ENCODE measurements at places on chromosomes 5 and 9.
A peak's percentile ranks its signal among the peaks of the same experiment; 100 is the strongest.

DNA sequence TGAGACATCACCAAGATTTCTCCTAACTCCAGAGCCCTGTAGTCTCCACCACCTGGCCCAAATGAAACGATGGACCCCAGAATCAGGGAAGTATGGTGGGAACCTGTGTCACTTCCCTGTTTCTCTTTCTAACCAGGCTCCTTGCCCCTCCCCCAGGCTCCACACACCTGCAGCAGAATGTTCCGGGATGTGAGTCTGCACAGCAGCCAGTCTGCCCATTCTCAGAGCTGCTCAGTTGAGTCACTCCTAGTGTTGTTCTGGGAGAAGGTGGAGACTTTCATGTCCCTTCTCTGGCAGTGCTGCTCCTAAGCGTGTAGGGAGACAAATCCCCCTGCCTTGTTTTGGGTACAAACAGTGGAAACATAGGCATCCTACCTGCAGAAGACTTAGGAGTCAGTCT is 76.0 kb upstream of the XPA start:
- no peak for DNase-seq

DNA sequence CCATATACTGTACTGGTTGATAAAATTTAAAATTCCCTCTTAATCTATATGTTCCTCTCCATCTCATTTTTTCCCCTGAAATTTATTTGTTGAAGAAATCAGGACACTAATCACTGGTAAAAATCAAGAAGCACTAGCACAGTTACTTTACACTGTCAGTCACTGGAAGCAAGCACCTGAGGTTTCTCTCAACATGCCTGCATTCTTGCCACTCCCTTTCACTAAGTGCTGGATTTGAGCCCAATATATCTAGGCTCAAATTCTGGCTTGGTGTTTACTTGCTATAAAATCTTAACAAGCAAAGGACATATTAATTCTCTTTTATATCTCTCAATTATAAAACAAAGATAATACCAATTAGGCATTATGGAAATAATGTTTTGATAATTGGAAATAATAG is 58.6 kb downstream of the DIAPH1 start:
- DNase-seq, result no peak

GRCh38 chr5:116573702-116574366 is 789 bp downstream of the SEMA6A start:
- DNase-seq, result no peak

GRCh38 chr5:84191281-84191680 is 193.4 kb downstream of the EDIL3 start:
- no peak for DNase-seq

- no peak for DNase-seq
Measured at GRCh38 chr5:170448221-170448620, 55.6 kb upstream of the KCNIP1 start.

GRCh38 chr9:136160381-136160841 is 41.7 kb upstream of the TMEM250 start:
- DNase-seq, result peak; percentile 60

- DNase-seq, result no peak
Measured at GRCh38 chr9:21936161-21936560, 58.0 kb downstream of the CDKN2A start.

GRCh38 chr5:2094616-2094995 is 211.9 kb upstream of the IRX4 start:
- DNase-seq, result no peak

DNA sequence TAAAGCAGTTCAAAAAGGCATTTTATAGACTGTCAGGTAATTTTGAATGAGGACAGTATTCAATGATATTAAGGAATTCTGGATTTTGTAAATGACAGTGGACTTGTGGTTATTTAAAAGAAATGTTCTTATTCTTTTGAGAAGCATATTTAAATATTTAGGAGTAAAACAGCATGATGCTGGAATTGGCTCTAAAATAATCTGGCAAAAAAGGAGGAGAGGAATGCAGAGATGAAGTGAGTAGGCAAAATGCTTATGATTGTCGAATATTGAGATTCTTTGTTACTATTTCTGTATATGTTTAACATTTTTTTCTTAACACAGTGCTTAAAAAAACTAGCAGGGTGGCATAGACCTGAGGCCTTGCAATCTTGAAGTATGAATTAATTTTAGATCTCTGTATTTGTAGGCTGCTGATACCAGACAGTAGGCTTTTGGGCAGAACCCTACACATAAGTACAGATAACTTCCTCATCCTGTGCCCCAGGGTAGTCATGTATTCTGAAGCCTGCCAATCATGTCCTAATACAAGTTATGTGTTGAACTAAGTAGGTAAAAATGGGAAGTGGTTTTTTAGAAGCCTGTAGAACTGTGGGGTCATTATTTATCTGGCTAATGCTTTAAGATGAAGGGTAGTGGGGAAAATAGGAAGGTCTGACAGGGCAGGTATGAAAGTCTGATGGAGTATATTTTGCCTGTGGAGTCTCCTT is 9.4 kb downstream of the CD180 start:
- no peak for DNase-seq

DNA sequence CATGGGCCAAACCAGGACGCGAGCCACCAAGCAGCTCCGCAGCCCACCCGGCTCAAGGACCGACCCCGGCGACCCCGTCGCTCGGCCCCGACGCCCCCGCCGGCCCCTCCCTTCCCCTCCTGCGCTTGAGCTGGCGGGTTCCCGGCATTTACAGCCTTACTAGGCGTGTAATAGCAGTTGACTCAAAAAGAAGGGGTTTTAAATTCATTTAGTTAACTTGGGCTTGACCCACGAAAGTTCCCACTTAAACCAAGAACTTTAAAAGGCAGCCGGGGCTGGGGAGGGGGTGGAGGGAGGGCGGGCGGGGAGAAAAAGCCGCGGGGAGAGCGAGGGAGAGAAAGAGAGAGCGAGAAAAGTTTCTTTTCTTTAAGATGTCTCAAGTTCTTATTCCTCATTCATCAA is 636 bp downstream of the PRDM12 start:
- no peak for DNase-seq

DNA sequence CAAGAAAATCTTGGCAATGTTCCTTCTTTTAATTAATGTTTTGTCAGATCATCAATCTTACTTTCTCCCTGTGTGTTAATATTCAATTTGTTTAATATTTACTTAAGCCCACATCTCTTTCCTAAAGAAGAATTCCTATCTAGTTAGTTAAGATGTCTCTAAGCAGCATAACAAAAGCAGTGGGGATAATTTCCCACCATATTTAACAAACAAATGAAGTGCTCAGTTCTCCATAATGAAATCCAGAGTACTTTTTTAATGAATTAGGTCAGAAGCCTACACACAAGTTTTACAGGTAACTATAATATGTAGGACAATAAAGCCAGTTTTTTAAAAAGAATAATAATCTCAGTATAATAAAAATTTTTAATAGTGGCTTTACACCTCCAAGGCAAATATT is 1918.8 kb downstream of the EFNA5 start:
- DNase-seq, result no peak

DNA sequence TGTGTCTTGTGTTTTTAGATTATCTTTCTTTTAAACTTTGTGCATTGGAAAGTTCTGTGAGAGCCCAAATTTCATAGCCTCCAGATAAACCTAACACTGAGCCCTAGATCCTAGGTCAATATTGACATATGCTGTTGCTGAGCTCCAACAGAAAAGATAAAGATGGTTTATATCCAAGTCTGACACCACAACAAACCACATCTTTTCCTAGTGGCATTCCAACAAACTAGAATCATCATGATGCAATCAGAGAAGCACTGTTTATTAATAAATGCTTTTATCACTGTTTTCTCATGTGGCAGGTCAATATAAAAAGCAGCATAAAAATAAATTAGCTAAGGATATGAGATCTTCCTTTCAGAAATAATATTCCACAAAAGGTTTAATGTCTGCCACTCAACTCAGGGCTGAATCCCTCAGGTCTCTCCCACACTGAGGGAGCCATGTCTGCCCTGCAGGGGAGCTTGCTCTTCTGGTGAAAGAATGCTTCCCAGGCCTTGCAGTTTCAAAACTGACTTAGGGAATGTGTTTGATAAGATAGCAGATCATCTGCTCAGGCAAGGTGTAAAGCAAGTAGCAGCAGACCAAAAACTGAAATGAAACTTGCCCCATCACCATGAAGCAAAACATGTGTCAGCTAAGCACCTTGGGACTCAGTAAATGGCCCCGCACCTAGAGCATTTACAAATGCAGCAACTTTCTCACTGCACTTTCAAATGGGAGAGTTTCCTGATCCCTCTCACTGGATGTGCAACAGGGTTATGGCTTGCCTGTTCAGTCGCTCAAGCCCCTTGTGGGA is 493.0 kb downstream of the AGTPBP1 start:
- DNase-seq, result no peak

DNA sequence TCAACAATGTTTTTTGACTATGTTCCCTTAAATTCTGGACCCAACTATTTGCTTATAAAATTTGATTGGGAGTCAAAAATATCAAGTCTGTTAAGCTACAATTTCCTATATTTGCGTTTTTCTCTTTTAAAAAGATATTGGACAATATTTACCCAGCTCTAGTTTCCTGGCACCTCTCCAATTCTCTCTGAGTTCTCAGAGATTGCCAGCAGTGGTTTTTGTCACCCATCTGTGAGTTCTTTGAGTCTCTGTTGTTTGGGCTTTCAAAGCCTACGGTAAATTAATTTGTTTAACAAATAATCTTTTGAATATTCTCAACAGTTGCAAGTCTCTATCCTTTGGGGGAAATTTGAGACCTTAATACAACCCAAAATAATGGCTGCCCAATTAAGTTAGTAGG is 174.2 kb upstream of the PUM3 start:
- DNase-seq, result no peak

GRCh38 chr9:77896938-77897667 is 134.5 kb downstream of the GNAQ start:
- no peak for DNase-seq

GRCh38 chr9:87461256-87461655 is 36.4 kb upstream of the DAPK1 start:
- no peak for DNase-seq

- DNase-seq, result no peak
Measured at GRCh38 chr9:561427-561826, 280.1 kb upstream of the DMRT1 start.

DNA sequence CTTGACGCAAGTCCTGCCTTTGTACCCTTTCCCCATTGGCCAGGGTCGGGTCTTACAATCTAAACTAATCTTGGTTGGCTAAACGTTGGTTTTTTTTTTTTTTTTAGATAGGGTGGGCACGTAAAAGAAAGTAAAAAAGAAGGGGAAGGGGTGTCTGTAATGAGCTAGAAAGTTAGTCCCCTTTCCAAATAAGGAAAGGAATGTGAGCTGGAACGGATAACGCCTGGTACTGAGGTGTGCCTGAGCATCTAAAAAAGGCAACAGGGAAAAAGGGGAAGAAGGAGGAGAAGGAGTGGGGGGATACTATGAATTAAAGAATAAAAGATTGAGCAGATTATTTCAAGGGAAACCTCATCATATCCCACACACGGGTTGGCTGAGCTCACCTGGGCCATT is 66.2 kb upstream of the IL17B start:
- no peak for DNase-seq

DNA sequence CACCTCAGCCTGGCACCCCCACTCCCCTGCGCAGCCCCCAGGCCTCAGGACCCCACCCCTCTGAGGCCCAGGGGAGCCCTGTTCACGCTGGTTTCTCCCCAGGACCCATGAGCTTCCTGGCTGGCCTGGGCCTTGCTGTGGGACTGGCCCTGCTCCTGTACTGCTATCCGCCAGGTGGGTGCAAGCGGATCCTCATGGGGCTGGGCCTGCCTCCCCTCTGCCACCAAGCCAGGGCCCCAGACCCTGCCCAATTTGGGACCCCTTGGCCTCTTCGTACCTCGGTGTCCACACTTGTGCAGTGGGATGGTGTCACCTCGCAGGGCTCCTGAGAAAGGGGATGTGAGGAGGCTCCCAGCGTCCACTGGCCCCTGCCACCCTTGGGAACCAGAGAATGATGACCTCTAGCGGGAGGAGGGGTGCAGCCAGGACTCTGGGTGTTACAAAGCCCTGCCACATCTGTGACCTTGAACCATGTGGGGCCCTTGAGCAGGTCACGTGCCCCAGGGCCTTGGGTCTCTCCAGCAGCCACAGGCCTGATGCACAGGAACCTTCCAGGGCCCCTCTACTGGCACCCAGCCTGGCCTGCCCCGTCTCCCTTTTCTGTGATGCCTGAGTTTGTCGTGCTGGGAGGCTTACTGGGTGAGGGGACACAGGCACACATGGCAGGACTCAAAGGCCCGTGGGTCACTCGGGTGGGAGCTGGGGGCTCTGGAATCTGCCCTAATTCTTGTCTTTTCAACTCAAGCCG is 16.3 kb downstream of the CARD19 start:
- no peak for DNase-seq

GRCh38 chr9:135300346-135301141 is 179.0 kb upstream of the PPP1R26 start:
- no peak for DNase-seq

DNA sequence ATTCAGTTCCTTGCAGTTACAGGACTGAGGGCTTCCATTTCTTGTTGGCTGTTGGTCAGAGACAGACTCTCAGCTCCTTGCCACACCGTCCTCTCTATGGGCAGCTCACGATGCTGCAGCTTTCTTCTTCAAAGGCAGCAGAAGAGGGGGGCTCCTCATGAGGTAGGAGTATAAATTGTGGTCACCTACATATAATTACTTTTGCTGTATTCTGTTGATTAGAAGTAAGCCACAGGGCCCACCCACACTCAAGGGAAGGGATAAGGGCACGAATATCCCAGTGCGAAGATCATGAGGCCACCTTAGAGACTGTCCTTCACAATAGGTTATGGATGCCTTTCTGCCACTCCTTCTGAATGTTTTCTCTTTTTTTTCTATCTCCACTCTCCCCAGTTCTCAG is 43.7 kb upstream of the OSMR start:
- no peak for DNase-seq

- no peak for DNase-seq
Measured at GRCh38 chr9:108166519-108166918, 677.0 kb upstream of the KLF4 start.

GRCh38 chr9:124302921-124303320 is 45.2 kb downstream of the NEK6 start:
- DNase-seq, result no peak

DNA sequence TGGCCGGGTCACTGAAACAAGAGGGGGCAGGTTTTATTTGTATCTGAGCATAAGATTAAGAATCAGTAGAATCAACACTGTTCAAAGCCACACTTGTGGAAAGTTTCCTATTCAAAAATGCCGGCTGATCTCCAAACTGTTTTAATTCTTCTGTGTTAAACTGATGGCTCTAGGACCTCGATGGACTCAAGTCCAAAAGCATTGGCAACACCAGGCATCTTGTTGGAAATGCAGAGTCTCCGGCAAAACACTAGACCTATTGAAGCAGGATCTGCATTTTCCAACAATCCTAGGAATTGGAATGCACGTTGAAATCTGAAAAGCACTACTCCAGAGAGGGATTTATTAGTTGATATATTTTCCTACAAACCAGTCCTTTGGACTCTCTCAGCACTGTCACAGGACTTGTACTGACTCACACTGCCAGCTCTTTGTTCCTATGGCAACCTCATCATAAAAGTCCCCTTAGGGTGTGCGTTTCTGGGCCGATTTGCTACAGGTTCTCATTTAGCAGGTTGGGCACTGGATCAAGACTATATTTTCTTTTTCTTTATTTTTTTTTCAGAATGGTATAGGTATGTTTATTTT is 48.1 kb upstream of the PCA3 start:
- DNase-seq, result peak; percentile 42

GRCh38 chr5:172452398-172453205 is 1.7 kb downstream of the SH3PXD2B start:
- DNase-seq, result no peak

Measured in SHP77 (cell line).